CD4-positive, alpha-beta T cell treated with Interleukin-4 for 4 hours (primary cell): ENCODE measurements at places on chromosomes 12 and 14.
A peak's percentile ranks its signal among the peaks of the same experiment; 100 is the strongest.

DNA sequence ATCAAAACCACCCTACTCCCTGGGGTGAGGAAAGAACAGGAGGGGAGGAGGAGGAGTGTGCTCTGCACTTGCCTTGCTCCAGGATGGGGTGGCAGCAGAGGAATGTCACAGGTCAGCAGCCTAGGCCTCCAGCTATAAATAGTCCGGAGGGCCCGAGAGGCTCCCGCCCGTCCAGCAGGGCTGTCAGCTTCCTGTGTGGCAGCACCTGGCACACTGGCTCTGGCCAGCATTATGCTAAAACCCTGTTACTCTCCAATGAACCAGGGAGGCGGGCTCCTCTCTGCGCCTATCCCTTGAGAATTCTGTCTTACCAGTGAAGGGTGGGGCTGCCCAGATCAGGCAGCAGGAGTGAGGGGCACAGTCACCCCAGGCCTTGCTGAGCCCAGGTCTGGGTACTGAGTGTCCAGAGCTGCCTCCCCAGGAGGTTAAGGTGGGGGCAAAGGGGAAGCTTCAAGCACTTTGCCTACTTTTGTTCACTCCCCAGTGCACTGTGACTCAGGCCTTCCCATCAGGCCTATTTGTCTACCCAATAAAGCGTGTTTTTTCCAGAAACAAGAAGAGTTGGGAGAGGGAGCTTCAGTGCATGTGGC, 1.2 kb upstream of the COX14 start:
- no peak for DNase-seq

DNA sequence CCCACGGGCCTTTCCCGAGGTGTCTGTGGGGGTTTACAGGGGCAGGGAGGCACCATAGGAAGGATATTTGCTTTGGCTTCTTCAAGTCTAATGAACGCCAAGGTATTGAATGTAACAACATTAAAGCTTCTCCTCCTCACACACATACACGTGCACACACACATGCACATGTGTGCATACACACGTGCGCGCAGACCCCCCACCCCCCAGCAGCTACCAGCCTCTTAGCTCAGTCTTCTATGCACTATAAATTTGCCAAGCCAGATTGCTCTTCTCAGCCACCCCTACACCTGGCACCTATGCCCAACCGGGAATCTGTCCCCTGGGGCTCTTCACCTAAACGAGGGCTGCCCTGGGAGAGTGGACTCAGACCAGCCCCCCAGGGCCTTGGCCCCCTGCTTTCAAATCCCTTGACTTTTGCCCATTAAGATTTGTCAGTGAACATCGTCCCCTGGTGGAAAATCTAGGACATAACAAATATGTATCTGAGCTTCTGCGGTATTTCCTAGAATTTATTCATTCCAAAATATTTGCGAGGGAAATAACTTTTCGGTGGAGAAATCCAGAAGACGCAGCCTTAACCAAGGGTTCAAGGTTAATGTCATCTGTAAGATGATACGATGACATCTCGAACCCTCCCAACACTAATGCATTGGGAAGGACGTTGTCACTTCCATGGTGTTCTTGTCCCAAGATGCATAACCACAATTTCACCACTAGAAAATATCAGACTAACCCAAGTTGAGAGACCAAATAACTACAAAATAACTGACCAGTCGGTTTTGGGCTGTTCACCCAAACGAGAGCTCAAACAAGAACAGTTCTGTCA, 330.4 kb downstream of the MED13L start:
- no peak for DNase-seq

GRCh38 chr12:85059594-85059993, 23.4 kb downstream of the LRRIQ1 start:
- DNase-seq: no peak

- DNase-seq: peak; percentile 46
Observed at GRCh38 chr14:68822132-68822651, 29.3 kb upstream of the ZFP36L1 start.

- DNase-seq: peak; percentile 18
Observed at GRCh38 chr14:56422703-56423213, 156.8 kb upstream of the TMEM260 start.
